ENCODE measurements at places on chromosomes 7 and 10.

DNA sequence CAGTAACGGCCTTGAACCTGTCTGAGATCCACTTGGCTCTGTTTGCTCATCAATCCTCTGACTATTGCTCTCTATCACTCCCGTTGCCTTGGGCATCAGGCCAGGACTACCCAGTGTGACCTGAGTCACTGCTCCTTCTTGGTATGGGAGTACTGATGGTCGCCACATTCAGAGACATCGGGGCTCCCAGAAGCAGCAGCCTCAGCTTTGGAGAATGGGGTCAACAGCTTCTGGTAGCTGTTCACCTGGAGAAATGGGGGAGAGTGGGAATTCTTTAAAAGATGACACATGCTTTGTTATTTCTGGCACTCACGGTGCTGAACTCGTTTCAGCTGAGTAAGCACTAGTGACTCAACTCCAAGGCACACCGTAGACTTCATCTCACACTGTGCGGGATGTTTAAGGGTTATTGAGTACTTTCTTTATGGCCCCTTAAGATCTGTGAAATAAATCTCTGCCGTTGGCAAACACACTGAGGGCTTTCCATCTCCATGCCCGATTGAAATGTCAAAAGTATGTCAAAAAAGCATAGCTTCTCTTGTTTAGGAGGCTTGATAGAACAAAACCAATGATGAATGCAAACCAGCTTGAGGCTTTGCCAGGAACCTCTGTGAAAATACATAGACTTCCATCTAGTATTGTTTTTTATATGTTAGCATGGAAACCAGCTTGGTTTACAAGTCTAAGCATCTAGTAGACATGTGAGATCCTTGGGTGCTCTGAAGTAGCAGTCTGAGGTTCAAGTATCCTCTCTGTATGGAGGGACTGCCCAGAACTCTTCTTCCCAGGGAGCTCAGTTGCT is 333.1 kb downstream of the CXCL12 start:
- no peak for DNase-seq

DNA sequence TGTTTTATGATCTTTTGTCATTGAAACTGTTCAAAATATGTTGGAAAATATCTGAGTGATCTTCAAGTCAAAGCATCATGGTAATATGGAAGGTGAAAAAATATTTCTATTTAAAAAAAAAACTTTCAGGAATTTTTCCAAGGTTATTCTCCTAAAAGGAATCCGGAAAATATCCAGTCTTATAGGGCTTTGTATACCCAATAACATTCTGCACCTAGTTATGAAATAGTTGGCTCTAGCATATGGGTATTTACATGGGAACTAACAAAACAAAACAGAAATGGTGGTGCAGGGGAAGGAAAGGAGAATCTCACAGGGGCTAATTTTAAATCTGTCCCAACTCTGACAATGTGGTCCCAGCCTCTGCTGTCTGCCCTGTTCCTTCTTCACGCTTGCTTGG is 167.1 kb upstream of the RHEB start:
- DNase-seq, result no peak

DNA sequence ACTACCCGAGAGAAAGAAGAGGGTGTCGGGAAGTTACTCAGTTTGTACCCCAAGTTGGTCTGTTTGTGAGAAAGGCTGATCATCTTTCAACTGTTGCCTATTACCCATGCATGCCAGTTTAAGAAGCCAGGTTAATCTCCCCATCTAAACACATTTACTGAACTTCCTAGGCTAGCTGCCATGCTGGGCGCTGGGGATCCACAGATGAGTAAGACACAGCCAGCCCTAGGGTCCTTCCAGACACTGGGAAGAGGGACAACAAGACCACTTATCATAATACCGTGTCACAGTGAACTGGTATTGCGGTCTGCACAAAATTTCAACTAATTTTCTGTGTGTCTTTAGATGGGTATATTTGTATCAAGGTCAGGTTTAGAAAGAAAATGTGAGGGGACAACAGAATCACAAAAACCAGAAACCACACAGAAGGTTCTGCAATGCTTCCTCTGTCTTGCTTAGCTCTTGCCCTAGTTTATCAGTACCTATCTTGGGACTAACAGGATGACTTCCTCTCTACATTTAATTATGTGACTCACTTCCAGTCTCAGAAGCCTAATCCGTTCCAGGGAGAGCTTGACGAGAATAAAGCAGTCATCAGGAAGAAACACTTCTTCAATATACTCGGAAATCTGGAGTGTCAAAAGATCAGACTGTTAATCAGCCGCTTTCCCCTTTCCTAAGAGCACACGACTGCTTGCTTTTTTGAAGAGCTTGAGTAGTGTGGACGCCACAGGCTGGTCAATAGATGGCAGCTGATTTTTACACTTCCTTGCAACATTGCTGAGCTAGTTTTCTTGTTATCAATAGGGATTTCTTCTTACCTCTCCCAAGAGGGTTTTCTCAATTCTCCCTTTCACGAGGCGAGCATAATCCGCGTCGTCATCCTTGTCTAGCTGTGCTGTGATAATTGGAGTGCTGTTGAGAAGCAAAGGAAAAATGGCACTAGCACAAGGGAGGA is 45.7 kb downstream of the POLR3A start:
- no peak for DNase-seq

GRCh38 chr7:24752073-24752800 is 5.0 kb downstream of the GSDME start:
- DNase-seq, result no peak

DNA sequence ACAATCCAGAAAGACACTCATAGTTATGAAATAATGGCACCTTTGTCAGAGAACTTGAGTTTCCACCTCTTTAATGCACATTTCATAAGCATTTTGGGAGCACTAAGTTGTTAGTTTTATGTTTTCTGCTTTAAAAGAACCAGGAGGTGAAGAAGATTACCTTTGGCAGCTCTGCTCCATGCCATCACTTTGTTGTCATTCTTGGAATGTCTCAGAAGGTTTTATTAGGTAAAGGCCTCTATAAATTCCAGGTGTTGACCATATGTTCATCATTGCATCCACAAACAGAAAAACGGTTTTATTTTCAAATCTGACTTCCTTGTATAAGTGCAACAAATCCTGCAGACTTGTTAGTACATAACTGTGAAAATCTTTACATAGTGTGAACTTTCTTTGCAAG is 424.8 kb downstream of the MDFIC start:
- DNase-seq, result no peak

DNA sequence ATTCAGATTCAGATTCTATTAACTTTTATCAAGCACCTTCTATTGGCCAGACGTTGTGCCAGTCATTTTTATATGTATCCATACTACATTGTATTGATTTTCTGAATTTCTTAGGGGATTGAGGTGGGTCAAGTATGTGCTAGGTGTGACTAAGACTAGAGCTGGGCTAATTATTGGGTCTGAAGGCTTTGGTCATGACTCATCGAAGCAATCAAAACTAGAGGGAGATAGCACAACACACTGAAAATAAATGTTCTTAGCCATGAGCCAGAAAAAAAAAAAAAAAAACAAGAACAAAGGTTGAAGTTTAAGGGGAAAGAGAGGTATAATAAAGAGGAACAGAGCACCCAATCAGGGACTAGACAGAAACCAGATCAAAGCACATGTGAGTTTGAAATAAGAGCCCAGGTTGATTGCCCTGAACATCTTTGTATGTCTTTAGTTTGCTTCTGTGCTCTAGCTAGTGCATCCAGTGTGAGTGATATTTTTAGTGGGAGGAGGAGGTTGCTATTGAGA is 171.6 kb upstream of the FOXP2 start:
- no peak for DNase-seq

- no peak for DNase-seq
These were observed 169.9 kb upstream of the PPP2R2D start for GRCh38 chr10:131730771-131731497.

DNA sequence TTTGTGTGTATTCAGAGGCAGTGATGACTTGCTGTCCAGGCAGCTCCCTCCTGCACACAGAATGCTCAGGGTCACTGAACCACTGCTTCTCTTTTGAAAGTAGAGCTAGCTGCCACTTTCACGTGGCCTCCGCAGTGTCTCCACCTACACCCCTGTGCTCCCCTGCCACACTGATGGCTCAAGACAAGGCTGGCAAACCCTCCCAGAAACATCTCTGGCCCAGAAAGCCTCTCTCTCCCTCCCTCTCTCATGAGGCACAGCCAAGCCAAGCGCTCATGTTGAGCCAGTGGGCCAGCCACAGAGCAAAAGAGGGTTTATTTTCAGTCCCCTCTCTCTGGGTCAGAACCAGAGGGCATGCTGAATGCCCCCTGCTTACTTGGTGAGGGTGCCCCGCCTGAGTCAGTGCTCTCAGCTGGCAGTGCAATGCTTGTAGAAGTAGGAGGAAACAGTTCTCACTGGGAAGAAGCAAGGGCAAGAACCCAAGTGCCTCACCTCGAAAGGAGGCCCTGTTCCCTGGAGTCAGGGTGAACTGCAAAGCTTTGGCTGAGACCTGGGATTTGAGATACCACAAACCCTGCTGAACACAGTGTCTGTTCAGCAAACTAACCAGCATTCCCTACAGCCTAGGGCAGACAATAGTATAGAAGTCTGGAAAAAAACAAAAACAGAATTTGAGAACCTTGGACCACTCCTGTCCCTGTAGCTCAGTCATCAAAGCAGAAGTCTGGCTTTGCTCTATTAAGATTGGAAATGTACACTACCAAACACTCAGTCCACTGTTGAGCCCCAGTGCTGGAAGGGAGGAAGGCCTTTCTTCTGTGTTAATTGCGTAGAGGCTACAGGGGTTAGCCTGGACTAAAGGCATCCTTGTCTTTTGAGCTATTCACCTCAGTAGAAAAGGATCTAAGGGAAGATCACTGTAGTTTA is 15.8 kb downstream of the SCD start:
- DNase-seq, result peak; percentile 22

- no peak for DNase-seq
These were observed 14.4 kb downstream of the HTRA1 start for GRCh38 chr10:122475591-122476332.

- peak; percentile 70 for DNase-seq
These were observed 19.0 kb downstream of the GIMAP4 start for GRCh38 chr7:150586068-150586784.

DNA sequence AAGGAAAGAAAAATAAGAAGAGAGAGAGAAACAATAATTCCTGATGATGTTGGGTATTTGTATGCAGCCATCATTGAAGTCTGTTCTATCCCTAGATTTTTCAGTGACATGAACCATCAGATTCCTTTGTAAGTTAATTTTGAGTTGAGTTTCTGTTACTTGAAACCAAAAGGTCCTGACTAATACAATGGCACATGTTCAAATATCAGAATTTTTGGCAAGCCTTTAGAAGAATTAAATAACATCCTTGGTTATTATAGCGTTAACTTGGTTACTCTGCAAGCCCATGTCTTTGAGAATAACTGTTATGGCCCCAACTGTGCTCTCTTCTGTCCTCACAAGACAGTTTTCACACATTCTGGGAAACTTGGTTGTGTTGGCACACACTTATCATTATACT is 66.5 kb downstream of the SYPL1 start:
- DNase-seq, result no peak

- DNase-seq, result no peak
These were observed 34.9 kb downstream of the CALML3 start for GRCh38 chr10:5559642-5560141.

DNA sequence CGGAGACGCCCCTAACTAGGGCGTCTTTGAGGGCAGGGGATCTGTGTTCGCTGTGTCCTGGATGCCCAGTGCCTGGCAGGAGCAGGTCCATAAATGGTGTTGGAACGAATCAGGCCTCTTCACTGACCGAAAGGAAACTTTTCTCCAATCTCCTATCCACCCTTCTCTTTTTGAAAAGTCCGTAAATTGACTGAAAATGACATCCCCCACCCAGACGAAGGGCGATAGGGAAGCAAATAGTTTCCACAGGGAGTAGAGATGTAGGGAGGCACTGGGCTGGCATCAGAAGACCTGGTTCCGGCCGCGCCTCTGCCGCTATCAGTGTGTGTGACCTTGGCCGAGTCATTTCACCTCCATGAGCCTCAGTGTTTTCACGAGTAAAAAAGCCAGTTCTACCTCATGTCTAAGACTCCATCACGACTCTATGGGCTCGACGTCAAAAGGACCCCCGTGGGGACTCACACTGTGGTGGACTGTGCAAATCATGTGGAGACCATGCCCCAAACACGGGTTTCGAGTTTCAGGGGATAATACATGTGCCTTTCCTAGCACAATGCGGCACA is 497 bp upstream of the RAB11FIP2 start:
- DNase-seq, result no peak

- DNase-seq, result no peak
These were observed 125.7 kb downstream of the FOXP2 start for GRCh38 chr7:114540291-114540690.

DNA sequence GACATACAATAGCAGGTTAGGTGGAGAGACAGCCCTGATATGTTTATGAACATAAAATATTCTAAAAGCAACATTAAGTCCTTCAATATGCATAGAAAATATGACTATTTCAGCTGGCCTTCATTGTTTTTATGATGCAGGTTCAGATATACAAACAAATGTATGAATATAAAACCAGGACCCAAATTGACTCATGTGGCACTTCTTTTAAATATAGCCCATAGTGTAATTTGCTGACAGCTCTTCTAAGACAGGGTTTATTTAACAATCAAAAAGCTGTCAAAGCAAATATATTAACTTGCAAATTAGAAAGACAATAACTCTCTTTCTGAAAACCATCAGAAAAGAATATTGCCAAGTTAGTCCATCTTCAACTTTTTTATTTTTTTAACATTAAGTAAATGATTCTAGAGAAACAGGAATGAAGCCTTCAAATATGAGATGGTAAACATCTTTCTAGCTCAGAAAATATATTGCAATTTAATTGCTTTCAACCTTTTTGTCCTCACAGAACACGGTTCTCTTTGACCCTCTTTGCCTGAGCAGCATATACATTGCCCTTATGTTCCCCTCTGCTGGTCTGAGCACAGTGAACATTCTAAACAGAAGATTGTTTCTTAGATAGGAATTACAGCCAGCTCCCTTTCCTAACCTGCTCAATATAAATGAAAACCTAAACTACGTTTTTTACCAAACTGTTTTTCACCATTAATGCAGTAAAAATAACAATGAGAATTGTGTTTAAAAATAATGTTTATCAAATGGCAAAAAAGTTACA is 82.8 kb downstream of the CACNA2D1 start:
- no peak for DNase-seq

DNA sequence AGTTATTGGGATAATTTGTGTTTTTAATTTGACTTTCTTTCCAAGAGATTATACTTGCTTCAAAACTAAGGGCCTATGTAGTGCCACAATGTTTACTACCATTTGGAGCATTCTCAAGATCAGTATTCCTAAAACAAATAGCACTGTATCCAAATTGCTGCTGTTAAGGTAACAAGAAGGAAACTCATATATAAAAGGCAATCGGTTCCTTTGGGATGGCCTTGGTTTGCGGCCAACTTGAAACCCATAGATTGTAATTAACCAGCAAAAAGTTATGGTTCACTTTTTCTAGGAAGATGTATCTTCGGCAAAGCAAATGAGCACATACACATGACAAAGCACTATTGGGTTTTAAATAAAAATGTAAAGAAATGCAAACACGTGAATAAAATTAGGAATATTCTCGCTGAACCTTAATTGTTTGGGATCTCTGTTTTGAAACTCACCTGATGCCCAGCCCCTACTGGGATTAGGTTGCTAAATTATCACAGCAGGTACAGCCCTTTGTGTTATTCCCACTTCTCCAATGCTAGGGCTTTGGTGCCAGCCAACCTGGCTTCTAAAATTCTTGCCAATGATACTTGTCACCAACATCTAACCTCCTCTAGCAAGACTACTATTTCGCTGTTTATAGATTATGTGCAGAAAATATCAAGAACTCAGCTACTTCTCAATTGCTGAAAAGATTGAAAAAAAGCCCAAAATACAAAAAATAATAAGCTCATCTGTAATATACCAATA is 16.0 kb downstream of the CDNF start:
- no peak for DNase-seq
